ENCODE measurements at places on chromosomes 7 and 10.

DNA sequence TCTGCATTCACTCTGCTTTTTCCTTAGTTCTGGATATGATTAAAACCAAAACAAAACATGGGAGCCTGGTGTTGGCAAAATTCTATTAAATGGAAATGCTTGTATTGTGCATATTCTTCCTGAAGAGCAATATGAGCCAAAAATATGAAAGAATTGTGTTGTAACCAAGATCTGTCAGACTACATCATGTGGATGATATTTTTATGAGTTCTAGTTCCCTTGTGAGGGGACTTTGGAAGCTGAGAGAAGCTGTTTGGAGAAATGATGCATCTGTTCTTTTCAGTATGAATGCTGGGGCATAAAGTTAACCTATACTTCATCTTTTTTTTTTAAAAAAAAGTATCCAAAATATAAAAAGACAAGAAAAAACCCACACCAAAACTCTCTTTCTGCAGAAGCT lies 782.7 kb downstream of the ANKRD7 start:
- DNase-seq = no peak

- no peak for DNase-seq
Measured at GRCh38 chr10:122249991-122250750, 20.9 kb upstream of the BTBD16 start.

DNA sequence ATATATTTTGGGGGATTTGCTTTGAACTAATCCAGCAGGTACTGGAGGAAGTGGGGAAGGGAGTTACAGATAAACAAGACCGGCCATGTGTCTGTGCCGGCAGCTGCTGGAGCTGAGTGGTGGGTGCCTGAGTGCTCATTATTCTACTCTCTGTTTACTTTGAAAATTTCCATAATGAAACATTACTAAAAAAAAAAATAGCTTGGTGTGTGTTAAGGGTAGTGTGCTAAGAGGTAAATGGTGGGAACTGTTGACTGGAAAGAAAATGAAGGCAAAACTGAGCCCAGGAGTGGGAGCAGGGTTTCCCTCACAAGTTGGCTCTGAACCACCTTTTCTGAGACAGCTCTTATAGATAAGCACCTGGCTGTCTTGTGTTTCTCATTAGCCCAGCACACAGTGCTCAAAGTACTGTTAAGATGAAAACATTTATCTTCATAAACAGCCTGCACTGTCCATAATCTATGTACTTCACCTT lies 50.6 kb downstream of the PARD3 start:
- DNase-seq = no peak

- no peak for DNase-seq
Measured at GRCh38 chr7:2120841-2121830, 111.6 kb downstream of the MAD1L1 start.

- no peak for DNase-seq
Measured at GRCh38 chr10:50981385-50981784, 92.9 kb upstream of the PRKG1 start.

DNA sequence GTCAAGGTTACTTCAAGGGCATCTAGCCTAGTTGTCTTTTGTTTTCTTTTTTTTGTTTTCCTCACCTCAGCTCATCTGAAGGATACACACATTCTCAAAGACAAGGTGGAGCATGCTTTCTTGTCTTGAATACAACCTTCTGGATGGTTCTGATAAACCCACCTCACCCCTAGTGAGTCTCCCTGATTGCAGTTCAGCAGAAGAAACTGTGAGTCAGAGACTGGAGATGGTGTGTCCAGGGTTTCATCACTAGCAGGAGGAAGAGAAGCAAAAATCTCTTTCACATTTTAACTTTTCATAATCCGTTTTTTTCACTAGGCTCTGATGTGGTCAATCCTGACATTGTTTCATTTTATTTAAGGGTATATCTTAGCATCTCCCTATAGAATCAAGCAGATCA lies 143.0 kb upstream of the NRBF2 start:
- DNase-seq = no peak

DNA sequence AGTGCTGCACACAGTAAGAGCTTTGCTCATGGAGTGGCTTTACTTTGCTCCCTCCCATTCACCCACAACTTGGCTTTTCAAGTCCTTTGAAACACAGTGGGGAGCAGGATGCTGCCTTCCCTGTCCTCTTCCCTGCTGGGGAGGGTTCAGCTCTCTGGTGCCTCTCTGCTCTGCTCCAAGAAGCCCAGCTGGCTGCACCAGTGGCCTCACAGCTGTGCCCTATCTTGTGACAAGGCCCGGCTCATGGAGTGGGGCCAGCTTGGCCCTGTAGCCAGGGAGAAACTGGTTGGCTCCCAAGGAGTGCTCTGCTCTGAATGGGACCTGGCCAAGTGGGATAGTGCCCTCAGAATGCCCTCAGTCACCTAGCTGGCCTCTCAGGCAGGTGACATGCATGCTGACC lies 212.3 kb upstream of the ZMIZ1 start:
- DNase-seq = no peak

GRCh38 chr7:6242561-6242960 lies 29.9 kb downstream of the CYTH3 start:
- no peak for DNase-seq

DNA sequence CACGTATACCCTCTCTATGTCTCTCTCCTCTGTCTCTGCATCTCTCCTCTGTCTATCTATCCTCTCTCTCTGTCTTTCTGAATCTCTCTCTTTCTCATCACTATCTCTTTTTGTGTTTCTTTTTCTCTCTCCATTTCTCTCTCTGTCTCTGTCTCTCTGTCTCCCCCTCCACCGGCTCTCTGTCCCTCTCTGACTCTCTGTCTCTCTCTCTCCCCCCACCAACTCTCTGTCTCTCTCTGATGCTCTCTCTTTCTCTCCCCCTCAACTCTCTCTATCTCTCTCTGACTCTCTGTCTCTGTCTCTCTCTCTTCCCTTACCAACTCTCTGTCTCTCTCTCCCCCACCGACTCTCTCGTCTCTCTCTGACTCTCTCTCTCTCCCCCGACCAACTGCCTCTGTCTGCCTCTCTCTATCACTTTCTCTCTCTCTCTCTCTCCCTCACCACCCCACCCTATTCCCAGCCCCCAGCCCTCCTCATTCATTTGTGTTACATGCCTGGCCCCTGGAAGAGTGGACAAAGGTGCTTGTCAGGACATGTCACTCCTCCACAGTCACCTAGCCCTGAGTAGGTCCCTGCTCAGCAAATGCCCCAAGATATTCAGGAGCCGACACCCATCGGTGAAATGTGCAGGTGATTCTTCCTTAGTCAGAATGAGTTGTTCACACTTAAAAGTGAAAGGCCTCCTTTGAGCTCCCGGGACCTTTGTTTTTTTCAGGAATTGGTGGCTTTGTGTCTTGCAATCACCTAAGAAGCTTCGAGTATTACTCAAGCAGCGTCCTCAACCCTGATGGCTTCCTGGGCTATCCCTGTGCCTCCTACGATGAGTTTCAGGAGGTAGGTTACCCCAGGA lies 13.6 kb downstream of the PNLIPRP2 start:
- DNase-seq = no peak

All from activated T-cell treated with anti-CD3 and anti-CD28 coated beads for 4 hours (primary cell).